ENCODE measurements at places on chromosomes 2 and 18.

- no peak for DNase-seq
These were observed 102.0 kb downstream of the CHN1 start for GRCh38 chr2:174903264-174903556.

DNA sequence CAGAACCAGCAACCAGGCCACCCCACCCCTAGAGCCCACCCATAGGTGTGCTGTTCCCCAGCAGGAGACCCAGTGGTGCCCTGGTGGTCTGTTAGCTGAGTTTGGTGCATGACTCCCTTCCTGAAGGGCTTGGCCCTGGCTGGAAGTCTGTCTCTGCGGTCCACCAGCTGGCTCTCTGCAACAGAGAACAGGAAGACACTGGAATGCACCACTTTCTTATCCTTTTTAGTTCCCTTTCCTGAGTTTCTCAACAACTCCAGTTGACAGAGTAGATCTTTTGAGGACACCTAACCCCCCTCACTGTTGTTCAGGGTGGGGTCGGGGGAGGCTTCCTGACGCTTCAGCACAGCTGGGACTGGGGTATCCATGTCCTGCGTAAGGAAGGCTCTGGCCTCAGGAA, 11.9 kb upstream of the RPL37A start:
- no peak for DNase-seq

DNA sequence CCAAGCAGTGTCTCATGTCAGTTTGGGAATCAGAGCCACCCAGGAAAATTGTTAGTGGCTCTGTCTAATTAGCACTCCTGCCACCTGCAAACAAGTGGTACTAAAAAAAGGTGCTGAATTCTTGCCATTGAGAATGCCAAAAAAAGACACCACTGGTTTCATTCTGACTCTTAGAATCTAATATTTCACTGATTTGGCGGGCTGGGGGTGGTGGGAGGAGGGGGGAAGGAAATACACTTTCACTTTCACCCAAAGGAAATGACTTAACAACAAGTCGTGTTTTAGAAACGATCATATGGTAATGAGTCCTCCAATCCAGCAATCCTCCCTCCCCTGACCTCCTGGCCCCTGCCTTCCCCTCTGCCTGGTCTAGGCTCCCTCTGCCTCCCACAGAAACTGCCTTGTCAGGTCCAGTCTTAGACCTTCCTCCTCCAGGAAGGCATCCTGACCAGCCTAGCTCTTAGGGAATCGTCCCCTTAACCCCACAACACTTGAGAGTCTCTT, 4.4 kb upstream of the KLHL29 start:
- no peak for DNase-seq

DNA sequence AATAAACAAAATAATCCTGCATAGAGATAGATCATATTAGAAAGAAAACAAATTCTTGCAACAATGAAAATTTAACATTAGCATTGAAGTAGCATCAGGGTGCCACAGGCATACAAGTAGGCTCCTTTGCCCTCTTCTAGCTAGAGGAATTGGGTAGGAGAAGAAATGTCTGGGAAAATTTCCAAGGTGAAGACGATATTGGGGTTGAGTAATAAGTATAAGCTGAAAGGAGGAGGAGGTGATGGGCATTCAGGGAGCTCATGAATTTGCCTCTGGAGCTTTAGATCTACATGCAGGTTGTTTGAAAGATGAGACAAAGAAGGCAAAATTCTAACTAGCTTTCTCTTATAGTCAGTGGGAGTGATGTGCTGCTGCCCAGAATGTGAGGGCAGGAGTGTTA, 504.9 kb downstream of the CCDC85A start:
- no peak for DNase-seq

DNA sequence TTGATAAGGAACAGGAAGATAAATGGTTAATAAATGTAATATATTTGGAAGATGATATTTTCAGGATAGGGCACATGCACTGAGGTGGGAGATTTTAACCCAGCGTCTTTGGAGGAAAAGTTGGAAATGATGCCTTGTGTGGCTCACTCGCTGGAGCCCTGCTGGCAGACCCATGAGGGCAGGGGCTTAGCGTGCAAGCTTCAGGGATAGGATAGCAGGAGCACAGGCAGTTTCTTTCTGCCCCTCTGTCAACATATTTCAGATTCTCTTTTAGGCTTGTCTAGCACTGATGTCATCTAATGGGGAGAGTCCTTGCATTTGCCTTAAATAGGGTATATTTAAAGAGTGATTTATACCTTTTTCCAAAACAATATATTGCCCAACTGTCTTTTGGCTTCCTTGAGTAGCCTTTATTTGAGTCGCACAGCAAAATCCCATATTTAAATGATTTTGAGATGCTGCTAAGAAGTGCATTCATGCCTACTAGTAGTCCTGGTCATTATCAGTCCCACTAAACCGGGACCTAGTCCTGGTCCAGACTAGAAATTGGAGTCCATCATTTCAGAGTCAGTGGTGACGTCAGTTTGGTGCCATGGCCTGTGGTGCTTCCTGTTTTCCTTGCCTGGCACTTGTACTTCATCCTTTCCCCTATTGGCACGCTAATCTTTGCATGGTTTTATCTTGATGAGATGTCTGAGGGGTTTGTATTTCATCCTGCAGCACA, 45.8 kb downstream of the SH3RF3 start:
- no peak for DNase-seq

GRCh38 chr18:79786304-79786703, 11.4 kb upstream of the KCNG2 start:
- DNase-seq = no peak

DNA sequence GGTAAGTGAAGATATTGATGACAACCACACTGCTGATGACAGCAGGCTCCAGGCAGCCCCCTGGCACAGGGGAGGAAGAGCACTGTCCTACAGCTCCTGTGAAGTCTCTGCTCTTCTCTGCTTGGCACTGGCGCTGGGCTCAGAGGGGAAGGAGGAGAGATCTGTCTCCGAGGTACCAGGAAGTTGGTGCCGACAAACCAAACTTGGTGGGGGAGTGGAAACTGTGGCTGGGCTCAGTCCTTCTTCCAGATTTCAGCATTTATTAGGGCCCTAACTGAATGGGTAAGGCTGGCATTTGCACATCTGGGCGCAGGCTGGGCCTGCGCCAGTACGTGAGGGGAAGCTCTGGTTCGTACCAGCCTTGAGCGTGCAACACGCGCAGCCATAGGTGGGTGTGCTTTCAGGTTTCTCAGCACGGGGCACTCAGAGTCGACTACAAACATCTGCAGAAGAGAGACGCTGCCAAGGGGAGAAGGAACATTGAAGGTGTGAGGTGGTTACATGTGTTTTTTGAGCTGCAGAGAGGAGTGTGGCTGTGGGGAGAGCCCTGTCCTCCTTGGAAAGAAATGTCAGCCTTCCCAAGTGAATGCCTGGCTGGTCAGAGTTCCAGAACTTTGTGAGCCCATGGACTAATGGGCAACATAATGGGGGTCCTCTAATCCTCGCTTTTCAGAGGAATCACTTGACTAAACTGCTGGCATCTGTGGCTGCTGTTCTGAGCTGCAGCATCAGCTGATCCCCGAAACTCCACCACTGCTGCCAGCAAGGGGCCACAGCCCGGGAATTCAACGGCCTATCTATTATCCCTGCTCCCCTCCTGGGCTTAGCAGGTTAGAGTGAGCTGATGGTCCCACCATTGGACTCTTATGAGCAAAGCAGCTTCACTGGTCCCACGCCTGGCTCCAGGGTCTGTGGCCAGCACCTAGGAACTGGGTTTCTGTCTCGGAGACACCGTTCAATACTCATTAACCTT, 55.2 kb upstream of the SEMA4C start:
- DNase-seq = no peak

GRCh38 chr2:131400849-131401248, 36.9 kb upstream of the RAB6D start:
- DNase-seq = no peak

DNA sequence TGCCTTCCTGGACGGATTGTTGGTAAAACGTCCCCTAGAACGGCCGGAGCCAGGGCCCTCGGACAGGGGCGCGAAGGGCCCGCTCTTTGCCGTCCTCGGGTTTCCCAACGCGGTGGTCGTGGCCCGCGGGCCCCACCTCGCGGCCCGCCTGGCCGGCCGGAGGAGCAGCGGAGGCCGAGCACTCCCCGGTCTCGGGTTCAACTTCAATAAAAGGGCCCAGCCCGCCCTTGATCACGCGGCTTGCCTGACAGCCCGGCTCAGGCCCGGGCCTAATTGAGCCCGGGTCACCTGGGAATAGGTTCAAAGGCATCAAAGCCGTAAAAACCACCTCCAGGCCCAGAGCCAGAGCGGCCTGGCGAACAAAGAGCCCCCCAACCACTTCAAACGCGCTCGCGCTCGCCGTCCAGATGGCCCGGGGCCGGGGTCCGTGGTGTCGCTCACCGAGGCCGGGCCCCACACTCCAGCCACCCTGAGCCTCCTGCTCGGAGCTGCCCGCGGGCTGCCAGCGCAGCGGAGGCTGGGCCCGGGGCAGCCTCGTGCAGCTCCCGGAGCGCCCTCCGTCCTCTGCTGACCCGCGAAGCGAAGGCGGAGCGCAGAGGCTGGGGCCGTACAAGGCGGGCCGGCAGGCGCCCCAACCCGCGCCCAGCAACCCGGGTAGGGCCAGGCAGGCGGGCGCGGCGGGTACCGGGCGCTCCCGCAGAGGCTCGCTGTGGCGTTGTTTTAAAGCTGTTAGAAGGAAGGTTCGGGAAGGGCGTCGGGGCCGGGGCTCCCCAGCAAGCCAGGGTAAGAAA, 1.1 kb upstream of the TWIST2 start:
- DNase-seq = no peak

DNA sequence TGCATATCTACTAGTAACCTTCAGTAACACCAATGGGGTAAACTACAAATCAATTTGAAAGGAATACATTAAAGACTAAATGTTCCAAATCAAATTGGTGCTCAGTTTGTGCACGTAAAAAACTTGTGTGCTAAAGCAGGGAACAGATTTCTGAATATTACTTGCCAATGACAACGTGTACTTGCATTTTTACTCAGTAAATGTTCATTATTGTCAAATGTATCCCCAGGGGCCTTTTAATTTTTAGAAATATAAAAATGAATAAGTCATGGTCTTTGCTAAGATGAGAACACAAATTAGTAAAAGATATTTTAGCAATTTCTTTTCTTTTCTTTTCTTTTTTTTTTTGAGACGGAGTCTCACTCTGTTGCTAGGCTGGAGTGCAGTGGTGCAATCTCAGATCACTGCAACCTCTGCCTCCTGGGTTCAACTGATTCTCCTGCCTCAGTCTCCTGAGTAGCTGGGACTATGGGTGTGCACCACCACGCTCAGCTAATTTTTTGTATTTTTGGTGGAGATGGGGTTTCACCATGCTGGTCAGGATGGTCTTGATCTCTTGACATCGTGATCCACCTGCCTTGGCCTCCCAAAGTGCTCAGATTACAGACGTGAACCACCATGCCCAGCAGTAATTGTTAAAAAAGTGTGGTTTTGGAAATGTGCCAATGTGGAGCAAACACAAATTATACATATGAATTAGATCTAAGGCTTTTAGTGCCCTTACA, 52.6 kb downstream of the PMAIP1 start:
- no peak for DNase-seq

- DNase-seq = no peak
These were observed 25.4 kb downstream of the NCK2 start for GRCh38 chr2:105770149-105770548.

DNA sequence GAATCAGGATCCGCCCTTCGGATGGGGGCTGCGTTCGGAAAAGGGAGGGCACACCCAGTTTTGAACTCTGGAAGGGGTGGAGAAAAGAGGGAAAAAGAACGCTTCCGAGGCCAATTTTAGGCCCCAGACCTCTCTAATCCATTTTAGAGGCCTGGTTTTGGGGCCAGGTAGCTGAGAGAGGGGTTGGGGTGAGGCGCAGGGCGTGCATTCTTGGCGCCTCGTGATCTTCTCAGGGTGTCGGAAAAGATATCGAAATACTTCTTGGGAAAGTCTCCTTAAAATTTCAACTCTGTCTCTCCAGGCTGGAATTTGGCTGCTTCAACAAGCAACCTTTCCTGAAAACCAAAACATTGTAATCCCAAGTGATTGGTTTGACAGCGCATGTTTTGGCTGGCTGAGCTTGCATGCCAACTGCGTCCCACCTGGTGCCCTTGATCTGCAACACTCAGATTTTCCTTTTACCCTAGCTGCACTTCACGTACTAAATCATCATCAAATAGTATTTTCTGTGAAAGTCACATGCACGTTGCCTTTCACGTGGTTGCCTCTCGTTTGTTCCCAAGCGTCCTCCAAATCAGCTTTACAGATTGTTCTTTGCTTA, 864 bp upstream of the XPO1 start:
- DNase-seq = peak; percentile 14

DNA sequence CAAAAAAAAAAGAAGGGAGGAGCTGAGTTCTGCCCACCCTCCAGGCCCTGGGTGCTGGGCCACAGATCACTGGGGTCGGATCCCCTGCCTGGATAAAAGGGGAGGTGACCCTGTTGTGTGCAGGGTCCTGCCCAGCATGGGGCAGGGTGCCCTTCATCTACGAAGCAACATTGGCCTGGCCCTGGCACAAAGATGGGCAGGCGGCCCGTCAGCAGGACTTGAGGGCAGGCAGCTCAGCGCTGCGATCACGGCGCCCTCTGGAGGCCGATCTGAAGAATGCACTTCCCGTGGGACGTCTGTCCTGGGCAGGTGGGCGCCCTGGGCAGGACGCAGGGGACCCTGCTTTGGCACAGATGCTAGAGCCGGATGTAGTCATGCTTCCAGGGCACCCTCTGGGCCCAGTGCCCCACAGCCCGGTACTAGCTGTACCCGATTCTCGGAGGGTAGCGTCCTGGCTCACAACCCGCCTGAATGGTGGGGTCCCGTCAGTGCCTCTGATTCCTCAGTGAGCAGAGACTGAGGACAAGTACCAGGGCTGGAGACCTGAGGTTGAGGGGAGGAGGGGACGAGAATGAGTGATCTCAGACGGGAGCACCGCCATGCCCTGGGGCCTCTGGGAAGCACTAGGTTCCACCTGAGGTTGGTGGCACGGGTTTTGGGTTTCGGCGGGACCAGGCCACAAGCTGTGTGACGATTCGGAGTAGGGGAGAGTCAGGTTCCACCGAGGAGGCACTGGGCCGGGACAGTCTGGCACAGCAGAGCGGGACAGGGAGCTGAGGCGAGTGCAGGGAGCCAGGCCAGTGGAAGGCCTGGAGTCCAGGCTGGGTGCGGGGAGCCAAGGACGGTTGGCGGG, 18.0 kb downstream of the ARID5A start:
- peak; percentile 72 for DNase-seq

DNA sequence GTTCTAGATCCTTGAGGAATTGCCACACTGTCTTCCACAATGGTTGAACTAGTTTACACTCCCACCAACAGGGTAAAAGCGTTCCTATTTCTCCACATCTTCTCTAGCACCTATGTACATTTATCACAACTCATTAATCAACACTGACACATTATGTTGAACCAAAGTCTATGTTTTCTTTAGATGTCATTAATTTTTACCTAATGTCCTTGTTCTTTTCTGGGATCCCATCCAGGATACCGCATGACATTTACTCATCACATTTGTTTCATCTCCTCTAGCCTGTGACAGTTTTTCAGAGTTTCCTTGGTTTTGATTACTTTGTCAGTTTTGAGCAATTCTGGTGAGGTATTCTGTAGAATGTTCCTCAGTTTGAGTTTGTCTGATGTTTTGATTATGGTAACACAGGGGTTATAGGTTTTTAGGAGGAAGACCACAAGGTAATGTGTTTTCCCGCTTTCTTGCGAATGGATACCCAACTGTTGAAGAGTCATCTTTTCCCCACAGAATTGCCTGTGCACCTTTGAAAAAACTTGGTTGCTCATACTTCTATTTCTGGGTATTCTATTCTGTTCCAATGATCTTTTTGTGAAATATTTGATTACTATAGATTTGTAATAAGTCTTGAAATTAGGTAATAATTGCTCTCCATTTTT, 3.0 kb upstream of the UGT1A9 start:
- no peak for DNase-seq

- no peak for DNase-seq
These were observed 22.6 kb upstream of the SUCLG1 start for GRCh38 chr2:84481702-84482101.
